ENCODE measurements at places on chromosomes 5 and 9.

GRCh38 chr5:102959055-102959454 lies 160.9 kb downstream of the GIN1 start:
- no peak for DNase-seq

DNA sequence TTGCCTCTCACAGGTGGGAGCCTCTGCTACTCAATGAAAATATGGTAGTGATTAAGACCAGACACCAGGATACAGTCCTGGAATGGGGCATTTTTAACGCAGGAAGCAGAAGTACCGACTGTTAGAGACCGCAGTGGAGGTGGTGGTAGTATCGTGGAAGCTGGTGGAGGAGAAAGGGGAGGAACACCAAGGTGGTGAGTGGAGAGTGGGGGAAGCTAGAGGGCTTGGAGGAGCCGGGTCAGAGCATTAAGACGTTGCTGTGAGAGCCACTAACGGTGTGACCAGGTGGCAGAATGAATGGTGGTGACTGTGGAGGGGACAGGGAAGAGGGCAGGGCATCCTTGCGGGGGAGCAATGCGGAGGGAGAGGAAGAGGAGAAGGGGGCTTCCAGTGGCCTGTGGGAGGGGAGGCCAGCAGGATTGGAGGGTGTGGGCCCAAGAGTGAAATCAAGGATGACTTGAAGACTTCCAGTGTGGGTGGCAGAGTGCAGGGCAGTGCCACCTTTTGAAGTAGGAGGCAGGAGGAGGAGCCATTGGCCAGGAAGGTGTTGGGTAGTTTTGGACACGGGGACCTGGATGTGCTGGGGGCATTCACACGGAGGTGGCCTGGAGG lies 1.6 kb upstream of the UBAC1 start:
- no peak for DNase-seq

DNA sequence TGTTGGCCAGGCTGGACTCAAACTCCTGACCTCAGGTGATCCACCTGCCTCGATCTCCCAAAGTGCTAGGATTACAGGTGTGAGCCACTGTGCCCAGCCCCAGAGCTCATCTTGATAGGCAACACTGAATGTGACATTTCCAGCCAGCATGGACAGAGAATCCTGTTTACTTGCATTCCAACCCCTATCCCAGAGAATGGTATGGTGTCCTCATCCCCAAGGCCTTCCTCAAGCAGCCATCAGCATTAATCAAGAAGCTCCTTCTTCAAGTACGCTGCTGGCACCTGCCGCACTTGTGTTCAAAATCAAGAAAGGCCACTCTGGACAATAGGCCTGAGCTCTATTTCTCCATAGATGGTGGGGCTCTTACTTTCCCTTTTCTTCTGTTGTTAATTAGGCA lies 40.2 kb downstream of the STARD4 start:
- DNase-seq, result no peak

DNA sequence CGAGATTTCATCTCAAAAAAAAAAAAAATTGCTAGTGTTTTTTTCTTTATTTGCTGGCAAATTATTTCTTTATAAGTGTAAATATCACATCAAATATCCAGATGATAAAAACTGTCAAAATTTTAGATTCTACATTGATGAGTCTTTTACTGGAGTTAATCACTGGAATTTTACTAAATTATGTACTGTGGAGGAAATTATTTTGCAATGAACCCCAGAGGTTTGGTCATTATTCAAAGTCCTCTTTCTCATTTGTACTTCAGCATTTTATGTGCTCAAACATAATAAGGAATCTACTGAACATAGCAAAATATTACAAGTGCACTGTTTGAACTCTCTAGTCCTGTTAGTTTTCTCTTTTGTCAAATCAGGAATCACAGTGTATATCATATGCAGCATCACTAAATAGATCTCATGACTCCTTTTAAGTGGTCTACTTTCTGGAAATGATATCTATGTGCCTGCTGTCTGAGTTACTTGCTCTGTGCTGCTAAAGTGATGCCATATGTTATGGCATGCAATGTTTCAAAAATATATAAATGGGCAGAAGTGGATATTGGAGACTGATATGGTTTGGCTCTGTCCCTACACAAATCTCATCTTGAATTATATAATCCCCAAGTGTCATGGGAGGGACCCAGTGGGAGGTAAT lies 18.0 kb downstream of the OTULINL start:
- DNase-seq, result no peak

DNA sequence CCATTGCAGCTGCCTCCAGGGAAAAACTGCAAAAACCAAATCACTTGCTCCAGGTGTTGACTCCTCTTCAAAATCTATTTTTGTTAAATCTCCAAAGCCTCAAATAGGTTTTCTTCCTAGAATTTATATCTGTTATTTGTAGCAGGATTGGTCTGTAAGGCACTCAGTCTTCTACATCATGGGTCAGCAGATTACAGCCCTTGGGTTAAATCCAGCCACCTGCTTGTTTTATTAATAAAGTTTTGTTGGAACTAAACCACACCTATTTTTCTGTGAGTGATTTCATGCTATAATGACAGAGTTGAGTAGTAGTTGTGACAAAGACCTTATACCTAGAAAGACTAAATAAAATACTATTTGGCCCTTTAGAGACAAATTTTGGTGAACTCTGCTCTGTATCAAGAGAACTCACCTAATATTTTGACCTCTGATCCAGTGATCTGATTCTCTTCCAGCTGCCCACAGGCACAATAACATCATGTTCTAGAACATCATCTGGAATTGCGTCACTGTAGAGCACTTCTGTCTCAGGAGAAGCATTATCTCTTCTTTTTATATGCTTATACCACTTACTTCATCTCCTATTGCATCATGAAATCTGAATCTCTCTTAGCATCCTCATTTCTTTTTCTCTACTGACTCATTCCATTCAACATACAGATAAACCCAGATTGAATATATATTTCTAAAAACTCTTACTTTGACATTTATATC lies 130.1 kb downstream of the RPS23 start:
- DNase-seq, result no peak

- no peak for DNase-seq
Observed at GRCh38 chr9:78292716-78293497, 4.0 kb upstream of the PSAT1 start.

GRCh38 chr9:86202338-86202882 lies 57.0 kb downstream of the C9orf153 start:
- DNase-seq, result no peak

DNA sequence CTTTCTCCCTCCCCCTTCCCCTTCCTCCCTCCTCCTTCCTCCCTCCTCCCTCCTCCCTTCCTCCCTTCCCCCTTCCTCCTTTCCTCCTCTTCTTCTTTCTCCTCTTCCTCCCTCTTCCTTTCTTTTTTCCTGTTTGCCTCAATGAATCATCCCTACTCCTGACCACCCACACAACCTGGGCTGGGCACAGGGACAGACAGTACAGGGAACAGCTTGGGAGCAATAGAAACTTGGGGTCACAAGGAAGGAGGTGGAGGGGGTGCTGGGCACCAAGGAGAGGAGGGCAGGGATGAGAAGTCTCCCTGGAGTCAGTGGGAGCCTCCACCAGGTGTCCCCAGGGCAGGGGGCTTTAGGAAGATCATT lies 5.0 kb downstream of the TTC16 start:
- no peak for DNase-seq

GRCh38 chr5:151012862-151013261 lies 7.5 kb upstream of the GPX3 start:
- DNase-seq, result no peak

- no peak for DNase-seq
Observed at GRCh38 chr9:94821098-94821887, 94.8 kb downstream of the AOPEP start.

DNA sequence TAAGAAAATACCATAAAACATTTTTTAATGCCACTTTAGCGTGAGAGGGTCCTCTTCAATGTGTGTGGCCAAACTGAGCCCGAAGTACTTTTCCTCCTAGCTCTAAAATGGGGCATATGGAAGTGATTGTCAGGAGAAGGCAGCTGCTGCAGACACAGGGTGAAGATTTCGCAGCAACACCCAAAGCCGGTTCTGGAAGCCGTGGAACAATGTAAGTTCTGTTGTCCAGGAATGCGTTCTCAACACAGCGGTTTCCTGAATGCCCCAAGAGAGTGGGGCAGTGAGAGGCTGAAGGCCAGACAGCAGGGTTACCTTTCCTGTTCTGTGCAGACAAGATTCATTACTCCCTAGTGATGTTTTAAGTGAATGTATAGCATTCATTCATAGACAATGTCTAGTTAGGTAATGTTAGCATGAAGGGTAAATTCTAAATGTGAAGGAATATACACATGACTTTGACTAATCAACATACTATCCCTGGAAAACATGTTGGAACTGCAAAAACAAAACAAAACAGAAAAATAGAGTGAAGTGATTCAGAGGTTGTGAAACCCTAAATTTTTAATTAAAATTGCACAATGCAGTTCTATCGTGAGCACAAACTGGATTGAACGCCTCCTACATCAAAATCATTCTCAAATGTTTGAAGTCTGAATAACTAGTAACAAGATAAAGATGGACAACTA lies 197.0 kb upstream of the SEMA6A start:
- DNase-seq, result no peak

- no peak for DNase-seq
Observed at GRCh38 chr5:59002162-59002825, 419.4 kb downstream of the RAB3C start.

- DNase-seq, result no peak
Observed at GRCh38 chr9:105608721-105609598, 51.0 kb downstream of the FKTN start.

GRCh38 chr5:42620579-42621216 lies 135.9 kb upstream of the CCDC152 start:
- no peak for DNase-seq

DNA sequence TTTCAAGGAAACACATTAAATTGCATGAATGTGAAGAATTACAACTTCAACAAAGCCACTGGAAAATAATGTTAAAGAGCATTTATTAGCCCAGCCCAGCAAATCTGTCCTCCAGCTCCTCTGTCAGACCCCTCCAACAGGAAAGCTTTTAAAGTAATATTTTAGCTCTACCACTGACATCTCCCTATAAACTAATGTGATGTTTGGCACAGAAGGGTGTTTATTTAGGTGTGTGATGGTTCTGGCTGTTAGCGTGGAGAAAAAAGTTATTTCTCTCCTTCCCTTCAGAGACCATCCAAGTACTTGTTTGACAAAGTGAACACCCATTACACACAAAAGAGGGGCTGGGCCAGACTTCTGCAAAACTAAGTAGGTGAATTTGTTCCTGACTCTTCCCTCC lies 111.9 kb upstream of the TARS1 start:
- no peak for DNase-seq

DNA sequence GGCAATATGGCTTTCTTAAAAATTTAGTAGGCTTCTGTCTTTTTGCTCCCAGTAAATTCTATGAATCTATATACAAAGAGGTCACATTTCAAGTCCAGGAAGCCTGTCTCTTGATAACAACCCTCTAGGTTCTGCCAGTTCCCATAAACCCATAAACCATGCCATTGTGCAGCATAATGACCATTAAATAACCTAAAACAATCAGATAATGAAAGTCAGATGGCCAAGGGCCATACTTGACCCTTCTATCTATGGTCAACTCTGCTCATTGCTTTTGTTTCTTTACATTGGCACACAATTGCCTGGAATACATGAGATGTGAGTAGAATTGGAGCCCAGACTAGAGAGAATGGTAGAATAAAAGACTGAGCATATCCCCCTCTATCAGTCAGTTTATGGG lies 305.4 kb upstream of the KIF2A start:
- DNase-seq, result no peak

DNA sequence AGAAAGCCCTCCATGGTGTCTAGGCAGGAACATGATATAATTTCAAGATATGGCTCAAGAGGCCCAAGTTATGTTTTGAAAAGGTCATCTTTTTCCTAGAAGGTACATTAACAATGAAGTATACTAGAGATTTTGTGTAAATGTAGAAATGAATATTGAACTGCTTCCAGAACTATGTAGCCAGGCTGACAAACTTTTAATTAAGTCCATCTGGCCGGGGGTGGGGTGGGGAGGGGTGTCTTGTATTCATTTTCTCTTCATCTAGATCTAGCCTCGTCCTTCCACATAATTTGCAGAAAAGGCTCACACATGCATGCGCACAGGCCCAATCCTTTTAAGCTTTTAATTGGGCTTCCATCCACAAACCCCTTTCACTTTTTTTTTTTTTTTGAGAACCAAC lies 323.3 kb downstream of the ARL15 start:
- DNase-seq, result no peak

- no peak for DNase-seq
Observed at GRCh38 chr5:763397-763796, 21.1 kb downstream of the ZDHHC11B start.

GRCh38 chr5:107342371-107342770 lies 328.4 kb downstream of the EFNA5 start:
- no peak for DNase-seq

GRCh38 chr5:180047667-180048066 lies 23.9 kb downstream of the RNF130 start:
- no peak for DNase-seq

DNA sequence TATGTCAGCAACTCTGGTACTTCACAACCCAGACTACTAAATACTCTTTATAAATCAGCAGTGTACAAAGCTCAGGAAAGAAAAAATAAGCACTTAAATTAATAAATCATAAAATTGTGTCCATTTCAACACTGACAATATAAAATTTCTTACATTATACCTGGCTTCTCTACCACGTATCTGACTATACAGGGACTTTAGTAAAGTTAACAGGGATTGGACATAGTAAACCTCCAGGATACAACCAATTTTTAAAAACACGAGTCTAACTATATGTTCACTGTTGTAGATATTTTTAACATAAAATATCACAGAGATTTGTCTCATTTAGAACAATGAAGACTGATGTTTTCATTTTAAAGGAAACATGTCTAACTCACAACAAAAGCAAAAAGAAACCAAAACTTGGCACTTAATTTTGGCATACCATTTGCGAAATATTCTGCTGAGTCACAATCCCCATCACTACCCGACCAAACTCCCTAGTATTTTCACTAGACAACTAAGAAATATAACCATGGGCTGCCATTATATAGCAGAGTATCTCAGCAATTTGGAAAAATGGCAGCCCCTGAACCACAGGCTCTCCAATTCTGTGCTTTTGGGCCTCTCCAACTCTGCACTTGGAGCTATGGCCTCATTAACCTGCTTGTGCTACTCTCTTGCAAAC lies 14.4 kb downstream of the FAM169A start:
- no peak for DNase-seq

Data from right forelimb (tissue), 1 donor.